H4 (cell line): ENCODE measurements at places on chromosomes 16 and 17.

DNA sequence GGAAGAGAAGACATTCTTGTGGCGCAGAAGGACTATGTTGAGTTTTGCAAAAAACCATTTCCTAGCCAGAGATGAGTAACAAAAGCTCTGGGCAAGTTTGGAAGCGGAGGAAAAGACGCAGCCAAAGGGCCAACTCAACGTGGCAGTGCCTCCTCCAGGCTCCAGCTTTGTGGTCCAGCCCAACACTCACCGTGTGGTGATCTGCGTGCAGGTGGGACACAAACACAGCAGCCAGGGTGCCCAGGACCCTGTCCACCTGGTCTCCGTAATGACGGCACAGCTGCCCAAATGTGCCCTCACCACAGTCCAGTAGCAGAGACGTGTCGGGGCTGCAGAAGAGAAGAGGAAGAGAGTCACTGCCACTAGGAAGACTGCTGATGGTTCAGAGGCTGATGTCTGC, 21.5 kb downstream of the ELAC2 start:
- no peak for DNase-seq

GRCh38 chr17:45376171-45377005, 56.3 kb downstream of the ARHGAP27 start:
- no peak for DNase-seq

GRCh38 chr16:20969386-20969785, 68.8 kb downstream of the LYRM1 start:
- no peak for DNase-seq

DNA sequence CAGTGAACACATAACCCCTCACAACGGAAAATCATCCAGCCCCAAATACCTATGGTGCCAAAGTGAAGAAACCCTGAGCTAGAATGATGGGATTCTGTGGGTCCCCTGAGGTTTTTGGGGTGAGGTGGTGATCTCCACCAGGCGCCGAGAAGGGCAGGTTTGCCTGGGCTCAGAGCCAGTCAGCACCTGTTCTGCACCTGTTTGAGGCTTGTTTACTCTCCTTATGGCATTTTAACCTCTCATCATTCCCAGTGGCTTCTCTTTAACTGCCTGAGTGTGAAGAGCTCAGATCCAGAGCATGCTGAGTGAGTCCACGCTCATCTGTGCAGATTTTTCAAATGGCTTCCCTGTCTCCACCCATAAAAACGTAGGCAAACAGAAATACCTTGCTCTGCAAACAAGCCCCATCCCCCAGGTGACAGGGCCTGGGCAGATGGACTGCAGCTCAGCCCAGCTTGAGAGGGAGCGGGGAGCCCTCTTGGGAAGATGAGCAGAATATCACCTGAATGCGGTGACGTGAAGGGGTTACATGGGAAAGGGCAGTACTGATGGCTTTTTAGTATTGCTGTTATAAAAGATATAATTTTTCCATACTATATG, 40.1 kb upstream of the CLEC19A start:
- no peak for DNase-seq

DNA sequence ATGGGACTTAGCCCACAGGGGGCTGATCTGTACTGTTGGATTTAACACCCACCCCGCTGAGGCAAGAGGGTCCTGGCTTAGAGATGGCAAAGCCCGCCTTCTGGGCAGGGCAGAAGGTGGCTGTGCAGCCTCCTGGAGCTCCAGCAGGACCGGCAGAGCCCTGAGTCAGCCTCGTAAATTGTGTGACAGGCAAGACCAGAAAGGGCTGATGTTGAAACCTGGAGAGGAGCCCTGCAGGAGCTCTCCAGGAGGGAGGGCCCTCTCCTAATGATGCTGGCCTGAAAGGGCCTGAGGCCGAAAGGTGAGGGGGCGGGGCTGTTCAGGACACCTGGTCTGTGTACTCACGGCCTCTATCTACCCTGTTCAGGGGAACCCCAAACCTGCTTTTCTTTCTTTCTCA, 22.5 kb upstream of the MYO15B start:
- peak; percentile 75 for DNase-seq

DNA sequence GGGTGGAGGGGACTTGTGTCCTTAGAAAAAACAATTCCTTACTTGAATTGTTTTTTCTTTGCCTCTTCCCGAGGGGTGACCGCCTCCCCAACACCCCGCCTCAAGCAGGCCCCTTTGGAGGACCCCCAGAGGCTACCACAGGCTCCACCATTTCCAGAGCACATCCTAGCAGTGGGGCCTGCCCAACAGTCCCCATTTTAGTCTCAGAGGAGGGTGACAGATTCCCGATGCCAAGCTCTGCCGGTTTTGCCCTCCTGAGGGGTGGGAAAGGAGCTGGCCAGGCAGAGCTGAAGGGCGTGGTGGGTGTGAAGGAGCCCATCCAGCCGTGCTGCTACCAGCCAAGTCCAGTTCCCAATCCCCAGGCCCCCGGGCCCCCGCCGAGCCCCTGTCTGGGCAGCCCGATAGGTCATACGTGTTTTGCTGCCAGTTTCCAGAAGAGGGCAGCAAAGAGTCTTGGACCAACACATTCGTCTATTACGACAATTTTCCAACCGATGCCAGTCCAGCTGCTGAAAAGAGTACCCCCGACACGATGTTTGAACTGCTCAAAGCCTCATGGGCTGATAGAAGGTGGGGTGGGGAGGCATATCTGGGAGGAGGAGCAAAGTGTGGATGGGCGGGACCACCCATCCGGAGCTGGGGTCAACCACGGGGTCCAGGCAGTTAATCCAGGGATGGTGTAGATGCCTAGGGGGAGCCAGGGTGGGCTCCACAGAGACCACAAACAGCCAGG, 18.8 kb upstream of the GAA start:
- peak; percentile 85 for DNase-seq

GRCh38 chr17:78991906-78992532, 12.3 kb upstream of the LGALS3BP start:
- DNase-seq: no peak

DNA sequence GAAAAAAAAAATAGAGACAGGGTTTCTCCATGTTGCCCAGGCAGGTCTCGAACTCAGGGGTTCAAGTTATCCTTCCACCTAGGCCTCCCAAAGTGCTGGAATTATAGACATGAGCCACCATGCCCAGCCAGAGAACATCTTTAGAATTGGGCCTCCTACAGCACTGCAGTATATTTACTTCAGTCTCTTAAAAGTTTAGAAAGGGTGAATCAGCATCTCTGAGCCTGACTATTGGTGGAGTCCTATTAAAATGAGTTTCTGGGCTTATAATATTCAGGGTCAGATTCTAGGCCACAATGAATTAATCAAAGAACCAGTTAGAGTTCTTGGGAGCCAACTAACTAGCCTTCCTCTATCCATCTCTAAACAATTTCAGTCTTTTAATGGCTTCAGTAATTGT, 22.8 kb downstream of the TADA2A start:
- no peak for DNase-seq

- DNase-seq: no peak
Measured at GRCh38 chr16:1117176-1117900, 21.3 kb upstream of the C1QTNF8 start.
